ENCODE measurements at places on chromosomes 3 and 15.

DNA sequence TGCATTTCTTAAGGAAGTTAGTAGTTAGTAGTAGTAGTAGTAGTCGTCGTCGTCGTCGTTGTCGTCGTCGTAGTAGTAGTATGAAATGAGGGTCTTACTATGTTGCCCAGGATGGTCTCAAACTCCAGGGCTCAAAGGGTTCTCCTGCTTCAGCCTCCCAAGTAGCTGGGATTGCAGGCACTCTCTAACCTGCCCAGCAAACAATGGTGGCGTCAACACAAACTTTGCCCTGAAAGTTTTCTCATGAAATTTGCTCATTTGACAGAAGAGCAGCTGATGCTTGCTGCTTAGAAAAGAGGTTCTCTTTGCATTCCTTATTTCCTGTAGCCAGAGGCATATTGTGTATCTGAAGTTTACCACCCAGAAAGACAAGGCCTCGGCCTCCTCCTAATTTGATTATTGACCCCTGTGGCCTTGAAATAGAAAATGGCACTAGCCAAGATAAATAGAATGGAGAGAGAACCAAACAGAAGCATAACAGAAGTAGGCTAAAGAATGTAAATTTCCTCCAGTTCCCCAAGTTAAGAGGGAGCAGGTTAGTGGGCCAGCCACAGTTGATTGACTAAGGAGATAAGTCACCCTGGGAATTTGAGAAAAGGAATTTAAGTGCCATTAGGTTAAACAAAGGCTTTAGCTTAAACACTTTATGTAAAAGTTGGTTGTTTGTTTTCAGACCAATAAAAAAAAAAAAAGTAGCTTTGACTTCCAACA is 166.2 kb upstream of the ROBO2 start:
- no peak for DNase-seq

GRCh38 chr3:126356373-126357264 is 589 bp downstream of the KLF15 start:
- no peak for DNase-seq

DNA sequence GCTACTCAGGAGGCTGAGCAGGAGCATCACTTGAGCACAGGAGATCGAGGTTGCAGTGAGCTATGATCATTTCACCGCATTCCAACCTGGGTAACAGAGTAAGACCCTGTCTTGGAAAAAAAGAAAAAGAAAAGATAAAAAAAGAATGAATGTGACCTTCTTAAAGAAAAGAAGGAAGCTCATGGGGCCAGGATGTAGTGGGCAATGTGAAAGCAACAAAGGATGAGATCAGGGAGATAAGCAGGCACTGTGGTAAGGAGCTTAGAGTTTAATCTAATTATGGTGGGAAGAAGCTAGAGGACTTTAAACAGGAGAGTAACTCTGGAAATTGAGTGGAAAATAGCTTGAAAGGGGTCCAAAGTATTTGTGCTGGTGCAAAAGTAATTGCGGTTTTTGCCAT is 231.6 kb upstream of the UBE2E2 start:
- DNase-seq = no peak

DNA sequence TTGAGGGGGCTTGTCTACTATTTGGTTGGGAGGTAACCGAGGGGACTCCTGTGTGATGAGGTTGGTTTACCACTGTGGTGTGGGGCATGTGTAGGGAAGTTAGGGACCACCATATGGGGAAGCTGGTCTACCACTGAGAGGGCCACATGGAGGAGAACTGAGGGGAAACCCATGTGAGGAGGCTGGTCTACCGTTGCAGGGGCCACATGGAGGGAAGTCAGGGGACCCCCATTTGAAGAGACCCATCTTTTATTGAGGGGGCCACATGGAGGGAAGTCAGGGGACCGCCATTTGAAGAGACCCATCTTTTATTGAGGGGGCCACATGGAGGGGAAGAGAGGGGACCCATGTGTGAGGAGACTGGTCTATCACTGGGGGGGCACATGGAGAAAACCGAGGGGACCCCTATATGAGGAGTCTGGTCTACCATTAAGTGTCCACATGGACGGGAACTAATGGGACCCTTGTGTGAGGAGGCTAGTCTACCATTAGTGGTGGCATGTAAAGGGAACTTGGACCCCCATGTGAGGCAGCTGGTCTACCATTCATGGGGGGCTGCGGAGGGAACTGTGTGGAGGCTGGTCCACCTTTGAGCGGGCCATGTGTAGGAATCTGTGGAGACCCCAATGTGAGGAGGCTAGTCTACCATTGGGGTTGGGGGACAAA is 165.5 kb downstream of the FBLN2 start:
- no peak for DNase-seq

DNA sequence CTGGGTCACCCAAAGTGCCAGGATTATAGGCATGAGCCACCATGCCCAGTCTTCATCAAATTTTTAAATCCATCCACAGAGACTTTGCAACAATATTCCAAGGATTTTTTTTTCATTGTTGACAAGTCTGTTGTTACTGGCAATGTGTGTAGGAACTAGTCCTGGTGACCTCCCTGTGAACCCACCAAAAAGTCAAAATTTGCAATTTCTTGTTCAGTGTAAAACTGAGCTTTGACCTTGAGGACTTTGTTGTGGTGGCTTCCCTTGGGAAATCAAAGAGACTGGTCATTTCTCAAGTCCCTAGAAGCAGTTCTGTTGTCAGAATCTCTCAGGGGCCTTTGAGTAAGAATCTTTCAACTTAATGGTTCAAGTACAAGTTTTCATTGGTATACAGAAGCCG is 36.9 kb upstream of the COL8A1 start:
- no peak for DNase-seq

- DNase-seq = no peak
Observed at GRCh38 chr3:50390508-50391224, 31.3 kb upstream of the TMEM115 start.

DNA sequence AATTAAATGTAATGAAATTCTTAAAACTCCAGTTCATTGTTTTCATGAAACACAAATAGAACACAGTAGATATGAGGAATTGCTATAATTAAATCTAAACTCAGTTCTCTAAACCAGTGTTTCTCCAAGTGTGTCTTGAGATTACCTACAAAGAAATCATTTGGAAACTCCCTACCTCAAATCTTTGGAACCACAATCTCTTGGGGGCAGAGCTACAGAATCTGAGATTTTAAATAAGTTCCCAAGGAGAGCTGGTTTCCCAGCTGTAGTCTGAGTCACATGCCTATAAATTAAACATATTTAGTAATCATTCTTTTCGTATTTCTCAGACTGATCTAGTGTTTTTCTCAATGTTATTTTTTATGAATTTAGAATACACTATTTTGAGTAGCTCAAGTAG is 17.0 kb upstream of the ACTC1 start:
- no peak for DNase-seq

GRCh38 chr3:110193074-110193473 is 855.7 kb upstream of the DPPA4 start:
- DNase-seq = no peak

DNA sequence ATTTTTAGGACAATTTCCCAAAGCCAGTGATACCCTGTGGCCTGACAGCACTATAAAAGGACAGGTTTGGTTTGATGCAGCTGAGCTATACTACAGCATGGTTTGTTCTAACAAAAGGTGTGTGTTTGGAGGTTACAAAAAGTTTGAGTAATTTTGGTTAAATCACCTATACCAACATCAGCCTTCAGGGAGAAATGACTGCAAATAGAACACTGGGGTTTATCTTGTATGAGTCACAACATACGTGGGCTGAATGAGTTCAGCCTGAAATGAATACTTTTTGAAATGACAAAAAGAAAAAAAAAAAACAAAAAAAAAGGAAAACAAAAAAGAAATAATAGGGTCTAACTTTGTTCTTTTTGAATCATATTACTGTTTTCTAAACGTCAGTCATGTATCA is 345.7 kb downstream of the CNTN3 start:
- no peak for DNase-seq

- DNase-seq = no peak
Observed at GRCh38 chr3:41881233-41881821, 80.6 kb downstream of the ULK4 start.

DNA sequence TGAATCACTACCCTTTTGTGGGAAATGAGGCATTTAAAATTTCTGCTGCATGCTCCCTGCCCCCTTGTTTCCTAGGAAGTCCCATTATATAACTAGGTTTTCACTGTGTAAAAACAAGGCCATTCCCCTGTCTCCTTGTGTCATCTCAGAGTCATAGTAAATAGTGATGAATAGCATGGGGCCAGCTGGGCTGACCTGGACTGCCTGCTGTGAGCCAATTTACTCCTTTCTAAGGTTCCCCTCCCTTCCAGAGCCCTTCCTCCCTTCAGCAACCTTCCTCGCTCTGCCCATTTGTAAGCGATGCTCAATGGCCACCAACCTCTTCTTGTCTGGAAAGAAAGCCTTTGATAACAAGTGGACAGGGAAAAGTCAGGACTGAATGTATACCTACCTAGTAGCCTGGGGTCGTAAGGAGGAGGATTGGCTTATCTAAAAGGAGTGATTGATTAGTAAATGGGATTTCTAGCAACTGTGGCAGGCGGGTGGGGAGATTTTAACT is 11.7 kb downstream of the ITGA11 start:
- DNase-seq = no peak

DNA sequence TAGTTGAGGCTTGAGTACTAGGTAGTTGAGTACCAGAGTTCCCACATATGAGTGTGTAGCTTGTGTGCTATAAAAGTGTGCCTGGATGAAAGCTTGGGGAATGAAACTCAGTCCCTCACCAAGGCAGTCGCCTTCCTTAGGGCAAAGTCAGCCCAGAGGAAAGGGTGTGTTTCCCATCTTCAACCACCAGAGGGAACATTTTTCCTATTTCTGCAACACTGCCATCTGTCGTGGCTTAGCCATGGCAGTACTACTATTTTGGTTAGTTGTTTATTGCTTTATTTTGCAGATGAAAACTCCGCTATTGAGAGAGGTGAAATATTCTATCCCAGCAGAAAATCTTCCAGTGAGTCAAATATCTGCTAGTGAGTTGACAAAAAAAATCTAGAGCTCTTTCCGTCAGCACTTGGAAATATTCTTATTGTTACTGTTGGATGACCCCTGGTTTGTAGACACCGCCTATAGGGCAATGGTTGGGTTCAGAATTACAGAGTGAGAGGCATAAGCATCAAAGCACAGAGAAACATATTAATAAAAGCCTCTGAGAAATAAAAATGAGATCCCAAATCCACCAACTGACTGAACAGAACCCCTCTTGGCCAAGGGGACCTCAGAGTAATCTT is 239.9 kb downstream of the CPNE4 start:
- no peak for DNase-seq

GRCh38 chr15:63090472-63090871 is 31.2 kb upstream of the LACTB start:
- DNase-seq = no peak

GRCh38 chr3:53534676-53535400 is 40.4 kb downstream of the CACNA1D start:
- DNase-seq = no peak

GRCh38 chr15:25844981-25845680 is 18.0 kb downstream of the ATP10A start:
- no peak for DNase-seq

DNA sequence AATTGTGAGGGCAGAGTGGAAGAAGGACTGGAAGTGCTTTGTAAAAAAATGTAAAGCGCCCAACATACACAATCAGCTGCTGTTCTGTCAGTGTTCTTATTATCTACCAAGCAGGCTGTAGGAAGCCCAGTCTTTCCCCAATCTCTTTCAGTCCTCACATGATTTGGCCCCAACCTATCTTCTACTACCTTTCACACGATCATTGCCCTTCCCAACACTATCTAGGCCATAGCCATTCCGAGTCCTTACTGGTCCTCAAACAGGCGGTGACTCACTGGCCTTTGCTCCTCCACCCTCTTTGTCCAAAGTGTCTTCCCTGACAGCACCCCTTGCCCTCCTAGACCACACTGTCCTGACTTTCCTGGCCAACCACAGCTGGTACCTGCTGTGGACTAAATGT is 861 bp upstream of the RFT1 start:
- no peak for DNase-seq

DNA sequence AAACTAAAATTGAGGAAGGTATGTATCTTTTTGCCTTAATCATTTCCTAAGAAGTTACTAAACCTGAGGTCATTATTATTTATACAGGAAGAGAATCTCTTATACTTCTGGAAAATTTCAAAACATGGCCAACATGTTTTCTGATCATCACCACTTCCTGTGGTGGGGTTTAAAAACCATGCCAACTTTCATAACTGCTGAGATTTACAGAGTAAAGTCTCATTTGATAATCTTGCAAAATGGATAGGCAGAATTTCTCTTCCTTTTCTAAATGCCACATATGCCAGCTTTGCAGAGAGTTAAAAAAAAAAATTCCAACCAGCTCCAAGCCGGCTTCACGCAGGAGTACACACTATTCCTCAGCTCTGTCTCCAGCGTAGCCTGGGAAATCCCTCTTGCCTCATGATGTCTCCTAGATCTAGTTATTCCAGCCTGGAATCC is 124.3 kb upstream of the SPRED1 start:
- no peak for DNase-seq

DNA sequence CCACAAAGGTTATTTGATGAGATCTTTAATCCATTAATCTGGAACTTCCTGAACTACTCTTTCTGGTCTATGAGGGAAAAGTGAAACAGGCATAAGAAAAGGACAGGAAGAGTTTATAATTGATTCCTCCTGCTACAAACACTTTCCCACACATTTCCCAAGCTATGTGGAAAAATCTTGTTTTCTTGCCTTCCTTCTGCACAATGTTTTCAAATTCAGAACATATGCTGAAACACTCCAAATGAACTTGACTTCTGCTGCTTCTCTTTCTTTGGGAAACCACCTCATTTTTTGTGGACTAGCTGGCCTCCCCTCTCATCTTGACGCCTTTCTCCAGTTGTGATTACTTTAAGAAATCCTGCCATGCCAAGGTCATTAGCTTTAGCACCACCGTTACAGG is 100.7 kb upstream of the PTPRG start:
- DNase-seq = no peak

- DNase-seq = no peak
Observed at GRCh38 chr3:61439122-61439458, 122.3 kb upstream of the PTPRG start.

DNA sequence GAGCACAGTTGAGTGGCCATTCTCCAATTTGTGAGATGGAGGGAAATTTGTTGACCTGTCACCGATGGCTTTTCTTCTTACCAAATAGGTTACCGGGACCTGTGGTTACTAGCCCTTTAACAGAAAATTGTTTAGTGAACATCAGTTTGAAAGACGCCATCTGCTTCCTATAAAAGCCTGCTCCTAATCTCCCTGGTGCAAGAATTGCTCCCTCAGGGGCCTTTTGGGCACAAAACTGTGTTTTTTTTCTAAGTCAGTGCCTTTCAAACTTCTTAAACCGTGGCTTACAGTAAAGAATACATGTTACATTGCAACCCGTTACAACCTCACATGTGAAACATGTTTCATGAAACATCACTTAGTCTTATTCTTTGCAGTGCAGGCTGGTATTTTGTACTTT is 15.0 kb downstream of the CACNA2D3 start:
- DNase-seq = no peak

- DNase-seq = no peak
Observed at GRCh38 chr3:49406571-49407565, 4.9 kb downstream of the RHOA start.

Measured in stimulated activated CD4-positive, alpha-beta T cell treated with anti-CD3 and anti-CD28 coated beads, TNF-alpha, amount 100 ng/mL, for 1 hour (primary cell).